ENCODE measurements at places on chromosomes 7 and 10.

DNA sequence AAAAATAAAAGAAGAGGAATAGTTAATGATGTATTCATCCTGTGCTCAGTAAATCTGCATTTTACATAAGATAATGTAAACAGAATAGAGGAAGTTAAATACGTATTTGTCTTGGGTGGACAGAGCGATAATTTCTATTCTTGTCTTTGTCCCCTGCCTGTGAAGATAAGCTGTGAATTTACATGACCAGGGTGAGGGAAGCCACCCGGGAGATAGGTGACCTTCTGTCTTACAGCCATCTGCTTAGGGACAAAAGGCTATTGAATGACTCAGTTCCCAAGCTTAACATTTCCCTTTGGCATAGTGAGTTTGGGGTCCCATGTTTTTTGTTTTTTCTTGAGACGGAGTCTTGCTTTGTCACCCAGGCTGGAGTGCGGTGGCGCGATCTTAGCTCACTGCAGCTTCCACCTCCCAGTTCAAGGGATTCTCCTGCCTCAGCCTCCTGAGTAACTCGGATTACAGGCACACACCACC is 88.7 kb upstream of the KCTD7 start:
- no peak for DNase-seq

DNA sequence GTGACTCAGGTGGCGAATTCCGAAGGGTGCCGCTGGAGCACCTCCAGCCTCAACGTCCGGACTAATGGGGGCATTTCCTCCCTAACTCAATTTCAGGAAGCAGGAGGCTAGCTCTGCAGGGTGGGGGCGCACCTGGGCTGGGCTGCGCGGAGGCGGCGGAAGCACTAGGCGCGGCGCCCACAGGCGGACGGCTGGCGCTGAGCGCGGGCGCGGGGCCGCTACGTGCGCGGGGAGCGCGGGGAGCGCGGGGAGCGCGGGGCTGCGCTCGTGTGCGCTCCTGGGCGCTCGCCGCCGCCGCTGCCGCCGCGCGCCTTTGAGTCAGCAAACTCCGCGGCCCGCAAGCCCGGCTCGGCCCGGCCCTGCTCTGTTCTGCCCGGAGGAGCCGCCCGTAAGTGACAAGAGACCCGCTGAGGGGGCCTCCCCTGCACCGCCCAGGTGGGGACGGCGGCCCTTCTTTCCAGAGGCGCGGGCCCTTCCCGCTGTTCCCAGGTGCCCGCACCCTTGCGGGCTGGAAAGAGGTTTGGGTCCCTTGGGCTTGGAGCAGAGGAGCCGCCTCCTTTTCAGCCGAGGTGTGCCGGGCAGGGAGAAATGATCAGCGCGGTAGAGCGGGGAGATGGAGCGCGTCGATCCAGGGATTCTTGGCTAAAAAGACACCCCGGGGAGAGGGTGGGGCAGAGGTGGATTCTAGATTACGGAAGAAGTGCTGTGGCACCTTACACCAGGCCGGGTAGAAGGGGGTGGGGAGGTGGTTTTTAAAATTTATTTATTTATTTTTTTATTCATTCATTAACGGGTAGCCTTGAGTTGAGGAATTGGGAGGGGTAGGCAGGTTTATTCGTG is at the start of gene SNX10:
TSS of gene SNX10 (plus strand) at position 164 of the 840 bp plus-strand sequence. CDS start 54,581 bp downstream, outside the sequence.
- DNase-seq = no peak

DNA sequence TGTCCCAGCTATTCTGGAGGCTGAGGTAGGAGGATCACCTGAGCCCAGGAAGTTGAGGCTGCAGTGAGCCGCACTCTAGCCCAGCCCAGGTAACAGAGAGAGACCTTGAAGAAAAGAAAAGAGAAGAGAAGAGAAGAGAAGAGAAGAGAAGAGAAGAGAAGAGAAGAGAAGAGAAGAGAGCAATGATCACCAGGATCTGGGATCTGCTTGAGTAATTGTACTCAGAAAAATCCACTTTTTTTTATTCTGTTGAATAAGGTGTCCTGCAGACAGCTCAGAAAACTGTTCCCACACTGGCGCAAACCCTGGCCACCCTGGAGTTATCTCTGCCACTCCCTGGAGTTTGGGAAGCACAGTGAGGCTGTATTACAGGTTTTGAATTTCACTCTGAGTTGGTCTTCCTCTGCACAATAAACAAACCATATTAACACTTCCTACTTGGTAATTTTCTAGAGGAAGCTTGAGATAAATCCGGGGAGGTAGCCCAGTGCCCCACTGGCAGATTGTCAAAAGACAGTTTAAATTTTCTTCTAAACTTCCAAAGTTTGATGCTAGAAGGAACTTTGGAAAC is 9.6 kb upstream of the OAT start:
- no peak for DNase-seq

- no peak for DNase-seq
Measured at GRCh38 chr7:142870147-142870559, 15.3 kb downstream of the EPHB6 start.

DNA sequence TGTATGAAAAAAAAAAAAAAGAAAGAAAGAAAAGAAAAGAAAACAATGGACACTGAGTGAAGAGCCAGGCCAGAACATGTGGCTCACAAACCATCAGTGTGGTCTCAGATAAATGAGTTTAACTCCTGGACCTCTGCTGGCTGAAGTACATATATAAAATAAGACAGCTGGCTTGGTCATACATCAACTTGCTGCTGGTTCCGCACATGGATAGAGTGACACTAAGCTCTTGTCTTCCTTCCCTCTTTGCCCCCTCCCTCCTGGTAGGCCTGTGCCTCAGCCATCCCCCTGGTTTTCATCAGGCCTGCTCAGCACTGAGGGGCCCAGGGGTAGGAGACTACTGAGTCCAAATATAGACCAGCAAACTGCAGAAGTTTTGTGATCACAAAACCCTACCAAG is 58.1 kb upstream of the DGKI start:
- no peak for DNase-seq

GRCh38 chr7:86733783-86734182 is 90.1 kb downstream of the GRM3 start:
- DNase-seq = peak; percentile 8

- DNase-seq = no peak
Measured at GRCh38 chr7:114977277-114977676, 55.4 kb downstream of the MDFIC start.

- DNase-seq = peak; percentile 50
Measured at GRCh38 chr7:106957766-106958165, 86.7 kb upstream of the PRKAR2B start.
